ENCODE measurements at places on chromosomes 5 and 9.

GRCh38 chr5:11069041-11069440 is 308.0 kb upstream of the DAP start:
- no peak for DNase-seq

DNA sequence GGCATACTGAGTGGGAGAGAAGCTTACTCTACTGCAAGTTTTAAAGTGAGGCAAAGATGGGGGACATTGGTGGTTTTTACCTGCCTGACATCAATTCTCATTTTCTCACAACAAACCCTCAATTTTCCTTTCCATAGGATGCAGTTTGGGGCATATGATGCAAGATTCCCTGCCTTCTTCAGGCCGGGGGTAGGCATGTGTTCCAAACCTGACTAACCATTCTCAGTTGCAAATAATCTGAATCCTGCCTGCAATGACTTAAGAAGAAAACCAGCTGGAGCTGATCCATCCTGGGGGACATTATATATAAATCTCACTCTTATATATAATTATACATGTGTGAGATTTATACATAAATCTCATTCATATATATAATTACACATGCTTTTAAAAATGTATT is 223.6 kb upstream of the EFNA5 start:
- peak; percentile 32 for DNase-seq

DNA sequence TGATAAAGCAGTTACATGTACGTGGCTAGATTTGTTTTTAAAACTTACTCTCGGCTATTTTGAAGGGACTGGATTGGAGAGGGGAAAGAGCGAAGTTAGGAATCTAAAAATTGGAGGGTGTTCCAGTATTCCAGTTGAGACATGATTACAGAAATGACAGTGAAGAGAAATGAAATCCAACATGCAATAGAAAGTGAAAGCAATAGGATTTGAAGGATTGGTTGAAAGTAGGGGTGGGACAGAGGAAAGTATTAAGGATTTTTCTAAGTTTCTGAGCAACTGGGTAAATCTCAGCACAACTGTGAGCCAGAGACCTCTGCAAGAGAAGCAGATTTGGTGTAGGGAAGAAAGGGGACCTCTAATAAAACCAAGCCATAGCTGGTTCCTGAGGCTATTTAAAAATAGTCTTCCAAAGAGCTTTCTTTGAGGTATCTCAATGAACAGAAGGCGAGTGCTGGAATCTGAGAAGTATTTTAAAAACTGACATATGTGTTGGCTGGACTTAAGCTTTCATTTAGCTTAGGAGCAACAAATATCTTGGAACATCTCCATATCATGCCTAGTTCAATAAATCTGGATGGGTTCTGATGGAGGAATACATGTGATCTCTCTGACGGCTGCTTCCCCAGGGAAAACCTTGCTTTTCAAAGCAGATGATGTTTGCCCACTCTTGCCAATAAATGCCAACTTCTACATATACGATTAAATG is 110.4 kb upstream of the IFNK start:
- peak; percentile 23 for DNase-seq

- DNase-seq, result no peak
Measured at GRCh38 chr5:60482301-60482700, 217.7 kb downstream of the DEPDC1B start.

GRCh38 chr9:125477089-125477544 is 215.5 kb downstream of the GAPVD1 start:
- no peak for DNase-seq

- DNase-seq, result no peak
Measured at GRCh38 chr5:154359221-154359573, 86.6 kb upstream of the SAP30L start.

GRCh38 chr9:26673261-26673660 is 219.3 kb downstream of the CAAP1 start:
- no peak for DNase-seq

DNA sequence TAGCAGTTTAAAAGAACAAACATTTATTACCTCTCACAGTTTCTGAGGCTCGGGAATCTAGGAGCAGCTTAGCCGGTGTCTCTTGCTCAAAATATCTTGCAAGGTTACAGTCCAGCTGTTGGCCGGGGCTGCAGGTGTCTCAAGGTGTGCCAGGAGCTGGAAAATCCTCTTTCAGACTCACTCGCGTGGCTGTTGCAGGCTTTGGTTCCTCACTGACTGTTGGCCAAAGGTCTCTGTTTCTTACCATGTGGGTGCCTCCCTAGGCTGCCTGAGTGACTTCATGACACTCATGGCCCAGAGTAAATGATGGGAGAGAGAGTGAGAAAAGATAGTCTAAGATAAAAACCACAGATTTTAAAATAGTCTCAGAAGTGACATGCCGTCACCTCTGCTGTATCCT is 43.8 kb downstream of the AOPEP start:
- no peak for DNase-seq

DNA sequence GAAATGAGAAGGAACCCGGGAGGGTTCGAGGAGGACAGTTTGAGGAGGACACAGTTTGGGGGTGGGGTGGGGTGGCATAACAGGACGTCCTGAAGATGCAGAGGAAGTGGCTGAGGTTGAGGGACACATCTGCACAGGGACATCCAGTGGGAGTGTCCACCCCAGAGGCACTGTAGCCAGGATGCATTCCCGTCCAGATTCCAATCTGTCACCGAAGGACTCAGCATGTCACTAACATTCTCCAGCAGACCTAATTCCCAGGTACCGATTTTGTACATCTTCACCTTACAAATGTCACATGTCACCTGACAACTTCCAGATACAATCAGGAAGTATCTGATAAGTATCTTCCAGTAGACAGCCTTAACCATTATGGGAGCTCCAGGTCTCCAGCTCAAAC is 42.6 kb downstream of the EPB41L4B start:
- no peak for DNase-seq

DNA sequence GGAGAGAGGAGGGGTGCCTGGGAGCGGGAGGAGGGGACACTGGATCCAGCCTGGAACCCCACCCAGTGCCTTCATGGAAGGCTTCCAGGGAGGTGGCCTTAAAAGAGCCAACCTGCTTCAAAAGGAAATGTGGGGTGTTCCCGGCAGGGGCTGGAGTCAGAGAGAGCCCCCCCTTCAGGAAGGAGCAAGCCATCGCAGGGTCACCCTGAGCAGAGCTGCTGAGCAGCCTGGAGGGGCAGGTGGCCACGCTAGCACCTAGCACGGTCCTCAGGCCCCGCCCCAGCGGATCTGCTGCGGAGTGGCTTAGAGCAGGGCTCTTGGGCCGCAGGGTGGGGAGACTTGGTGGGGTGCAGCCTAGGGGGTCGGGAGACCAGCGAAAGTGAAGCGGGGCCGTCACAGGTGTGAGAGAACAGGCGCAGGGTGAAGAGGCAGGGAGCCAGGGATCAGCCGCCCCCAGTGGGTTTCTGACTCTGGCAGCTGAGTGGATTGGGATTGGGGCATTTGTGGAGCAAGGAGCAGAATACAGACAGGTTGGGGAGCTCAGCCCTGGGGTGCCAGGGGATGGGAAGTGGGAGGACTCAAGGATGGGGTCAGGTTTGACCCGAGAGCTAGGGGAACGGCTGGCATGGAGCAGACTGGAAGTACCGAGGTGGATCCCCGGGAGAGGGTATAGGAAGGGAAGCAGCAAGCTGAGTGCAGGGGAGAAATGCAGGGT is 1.5 kb downstream of the LCN2 start:
- no peak for DNase-seq

- DNase-seq, result no peak
Measured at GRCh38 chr9:88974641-88975040, 16.6 kb upstream of the S1PR3 start.

GRCh38 chr5:14767735-14768507 is 103.4 kb downstream of the OTULIN start:
- DNase-seq, result peak; percentile 24

GRCh38 chr5:178234750-178235587 is 2.4 kb upstream of the PHYKPL start:
- peak; percentile 56 for DNase-seq

- no peak for DNase-seq
Measured at GRCh38 chr5:112183874-112184273, 235.2 kb downstream of the EPB41L4A start.

DNA sequence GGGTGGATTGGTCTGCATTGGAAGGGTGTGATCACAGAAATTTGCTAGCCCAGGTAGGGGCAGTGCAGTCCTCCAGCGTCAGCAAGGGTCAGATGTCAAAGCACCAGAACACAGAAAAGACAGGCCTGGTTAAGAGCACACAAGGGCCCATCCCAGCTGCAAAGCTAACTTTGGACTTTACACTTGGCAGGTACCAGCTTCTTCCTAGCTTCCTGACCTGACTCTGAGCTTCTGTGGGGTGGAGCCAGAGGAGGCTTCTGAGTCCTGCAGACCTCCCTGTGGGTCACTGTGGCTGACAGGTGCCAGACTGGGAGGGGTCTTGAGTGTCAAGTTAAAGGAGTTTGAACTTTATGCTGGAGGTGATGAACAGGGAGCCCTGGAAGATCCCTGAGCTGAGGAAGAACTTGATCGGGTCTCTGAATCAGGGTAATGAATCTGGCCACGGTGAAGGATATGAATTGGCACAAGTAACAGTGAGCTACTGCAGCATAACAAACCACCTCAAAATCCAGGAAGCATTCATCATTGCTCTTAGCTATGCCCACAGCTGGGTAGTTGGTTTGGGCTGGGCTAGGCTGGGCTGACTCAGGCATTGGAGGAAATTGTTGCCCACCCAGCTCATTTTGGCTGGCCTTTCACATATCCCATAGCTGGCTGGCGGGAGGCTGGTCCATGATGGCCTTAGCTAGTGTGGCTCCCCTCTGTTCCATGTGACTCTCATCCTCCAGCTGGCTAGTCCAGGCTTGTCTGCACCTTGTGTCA is 63.4 kb downstream of the BARX1 start:
- no peak for DNase-seq

DNA sequence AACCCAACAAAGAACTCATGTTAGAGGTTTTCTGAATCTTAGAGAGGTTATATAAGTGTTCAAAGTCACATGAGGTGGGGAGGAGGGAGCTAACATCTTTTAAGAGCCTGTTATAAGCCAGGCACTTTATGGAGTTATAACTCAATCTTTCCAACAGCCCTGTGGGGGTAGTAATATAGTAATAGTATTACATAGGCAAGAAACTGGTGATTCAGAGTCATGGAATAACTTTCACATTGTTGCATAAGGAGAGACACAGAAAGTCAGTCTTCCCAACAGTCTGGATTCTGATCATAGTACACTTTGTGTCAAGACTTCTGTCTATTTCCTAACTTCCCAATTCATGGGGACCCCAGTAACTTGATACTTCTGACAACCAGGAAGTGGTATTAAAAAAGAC is 89.2 kb downstream of the ACER2 start:
- peak; percentile 72 for DNase-seq
